Daoy (cell line): ENCODE measurements at places on chromosomes 7 and 10. TPM values are rescaled to one million over a fixed set of nuclear protein-coding genes. Genes with fewer than 3 reads are reported as not detected.

- DNase-seq, result no peak
Measured at GRCh38 chr7:20358762-20359282, 28.1 kb downstream of the ITGB8 start.

DNA sequence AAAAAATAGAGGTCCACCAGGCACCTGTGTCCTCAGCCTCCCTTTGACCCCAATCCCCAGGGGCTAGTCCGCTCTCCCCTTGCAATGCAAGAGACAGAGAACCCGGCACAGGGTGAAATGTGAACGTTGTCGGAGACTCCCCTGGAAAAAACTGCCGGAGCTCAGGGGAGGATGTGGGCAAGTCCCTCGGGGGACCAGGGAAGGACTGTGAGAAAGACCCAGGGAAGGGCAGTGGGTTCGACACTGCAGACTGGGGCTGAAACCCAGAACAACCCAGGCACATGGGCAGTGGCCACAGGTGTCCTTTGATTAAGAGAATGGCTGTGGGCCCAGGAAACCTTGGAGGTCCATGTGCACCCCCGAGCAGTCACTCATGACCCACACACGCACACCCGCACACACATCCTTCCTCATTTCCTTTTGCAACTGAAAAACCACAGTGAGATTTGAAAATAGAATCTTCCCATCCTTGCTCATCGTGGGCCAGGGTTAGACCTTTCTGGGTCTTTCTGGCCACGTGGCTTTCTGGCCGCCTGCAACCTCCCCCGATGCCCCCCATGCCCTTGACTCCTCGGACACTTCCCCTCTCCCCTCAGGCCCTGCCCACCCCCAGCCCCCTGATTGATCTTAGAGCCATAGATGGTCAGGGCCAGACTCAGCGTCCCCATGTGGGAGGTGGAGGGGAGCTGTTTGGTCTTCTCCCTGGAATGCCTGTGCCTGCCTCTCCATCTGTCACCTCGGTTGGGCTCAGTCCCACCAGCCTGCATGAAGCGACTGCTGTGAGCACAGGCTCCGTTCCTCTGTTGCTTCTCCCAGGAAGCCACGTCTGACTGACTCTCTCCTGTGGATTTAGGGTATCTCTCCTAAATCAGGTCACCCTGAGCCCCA is 7.9 kb downstream of the LAT2 start:
- no peak for DNase-seq

DNA sequence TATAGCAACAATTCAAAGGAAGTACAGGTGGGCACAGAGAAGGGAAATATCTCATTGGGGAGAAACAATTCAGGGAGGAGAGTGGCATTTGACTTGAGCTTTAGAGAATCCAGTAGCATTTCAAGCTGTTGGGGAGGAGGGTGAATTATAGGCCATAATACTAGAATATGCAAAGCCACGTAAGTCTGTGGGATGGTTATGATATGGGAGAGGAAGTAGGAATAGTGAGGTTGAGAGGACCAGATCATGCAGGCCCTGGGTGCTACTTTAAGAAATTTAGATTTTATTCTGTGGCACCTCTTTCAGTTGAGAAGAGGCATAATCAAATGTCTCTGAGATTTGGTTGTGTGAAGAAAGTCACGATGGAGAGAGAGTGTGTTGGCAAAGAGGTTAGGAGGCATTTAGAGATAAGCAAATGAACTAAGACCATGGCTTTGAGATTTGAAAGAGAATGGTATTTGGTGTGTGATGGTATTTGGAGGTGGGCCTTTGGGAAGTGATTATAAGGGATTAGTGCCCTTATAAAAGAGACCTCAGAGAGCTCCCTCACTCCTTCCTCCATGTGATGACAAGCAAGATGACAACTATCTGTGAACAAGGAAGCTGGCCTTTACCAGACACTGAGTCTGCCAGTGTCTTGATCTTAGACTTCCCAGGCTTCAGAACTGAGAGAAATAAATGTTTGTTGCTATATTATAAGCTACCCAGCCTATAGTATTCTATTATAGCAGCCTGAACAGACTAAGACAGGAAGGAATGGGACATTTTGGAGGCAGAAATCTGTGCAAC is 15.1 kb downstream of the ADD3 start:
- no peak for DNase-seq

DNA sequence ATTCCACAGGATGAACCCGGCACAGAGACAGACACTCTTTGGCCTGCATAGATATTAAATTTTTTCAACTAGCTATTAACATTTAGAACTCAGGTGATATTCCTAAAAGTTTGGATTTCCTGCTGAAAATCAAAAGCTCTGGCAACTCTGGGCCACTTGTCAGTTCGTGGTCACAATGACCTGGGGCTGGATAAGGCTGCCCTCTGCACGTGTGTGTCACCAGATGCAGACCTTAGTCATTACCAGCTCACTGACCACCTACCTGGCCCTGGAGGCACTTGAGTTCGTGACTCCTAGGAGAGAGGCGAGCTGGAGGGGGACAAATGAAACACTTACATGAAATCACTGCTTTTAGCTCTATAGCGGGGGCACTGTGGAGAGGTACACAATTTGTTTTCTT is 126.5 kb downstream of the HIPK2 start:
- peak; percentile 24 for DNase-seq

GRCh38 chr7:128112781-128113221 is 81.6 kb upstream of the LRRC4 start:
- DNase-seq, result no peak

DNA sequence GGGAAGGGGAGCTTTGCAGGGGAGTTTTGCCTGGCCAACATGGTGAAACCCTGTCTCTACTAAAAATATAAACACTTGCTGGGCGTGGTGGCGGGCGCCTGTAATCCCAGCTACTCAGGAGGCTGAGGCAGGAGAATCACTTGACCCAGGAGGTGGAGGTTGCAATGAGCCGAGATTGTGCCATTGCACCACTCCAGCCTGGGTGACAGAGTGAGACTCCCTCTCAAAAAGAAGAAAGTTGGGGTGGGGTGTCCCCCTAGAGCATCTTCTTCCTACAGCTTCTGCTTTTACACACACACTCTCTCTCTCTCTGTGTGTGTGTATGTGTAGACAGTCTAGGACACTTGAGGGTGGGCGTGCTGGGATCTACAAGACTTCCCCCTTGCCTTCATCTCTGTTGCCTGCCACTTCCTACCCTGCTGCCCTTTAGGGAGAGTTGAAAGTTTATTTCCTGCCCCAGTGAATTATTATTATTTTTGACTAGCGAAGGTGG is 21.7 kb downstream of the PLAU start:
- DNase-seq, result no peak

DNA sequence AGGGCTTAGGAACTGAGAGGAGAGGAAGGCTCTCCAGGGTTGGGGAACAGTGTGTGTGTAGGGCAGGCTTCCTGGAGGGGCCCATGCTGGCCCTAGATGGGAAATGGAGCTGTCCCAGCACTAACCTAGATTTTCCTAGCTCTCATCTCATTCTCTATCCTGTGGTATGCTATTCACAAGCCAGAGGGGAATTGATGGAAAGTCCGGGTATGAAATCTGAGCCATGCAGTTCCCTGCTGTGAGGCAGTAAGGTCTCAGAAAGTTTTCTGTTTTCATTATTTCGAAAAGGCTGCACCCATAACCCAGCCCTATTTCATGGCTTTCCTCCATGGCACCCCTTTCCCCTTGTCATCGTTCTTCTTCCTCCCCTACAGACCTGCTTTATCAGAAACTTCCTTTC is 220.3 kb downstream of the RPS24 start:
- no peak for DNase-seq

- peak; percentile 45 for DNase-seq
Measured at GRCh38 chr7:909358-910329, 33.3 kb downstream of the GET4 start.

DNA sequence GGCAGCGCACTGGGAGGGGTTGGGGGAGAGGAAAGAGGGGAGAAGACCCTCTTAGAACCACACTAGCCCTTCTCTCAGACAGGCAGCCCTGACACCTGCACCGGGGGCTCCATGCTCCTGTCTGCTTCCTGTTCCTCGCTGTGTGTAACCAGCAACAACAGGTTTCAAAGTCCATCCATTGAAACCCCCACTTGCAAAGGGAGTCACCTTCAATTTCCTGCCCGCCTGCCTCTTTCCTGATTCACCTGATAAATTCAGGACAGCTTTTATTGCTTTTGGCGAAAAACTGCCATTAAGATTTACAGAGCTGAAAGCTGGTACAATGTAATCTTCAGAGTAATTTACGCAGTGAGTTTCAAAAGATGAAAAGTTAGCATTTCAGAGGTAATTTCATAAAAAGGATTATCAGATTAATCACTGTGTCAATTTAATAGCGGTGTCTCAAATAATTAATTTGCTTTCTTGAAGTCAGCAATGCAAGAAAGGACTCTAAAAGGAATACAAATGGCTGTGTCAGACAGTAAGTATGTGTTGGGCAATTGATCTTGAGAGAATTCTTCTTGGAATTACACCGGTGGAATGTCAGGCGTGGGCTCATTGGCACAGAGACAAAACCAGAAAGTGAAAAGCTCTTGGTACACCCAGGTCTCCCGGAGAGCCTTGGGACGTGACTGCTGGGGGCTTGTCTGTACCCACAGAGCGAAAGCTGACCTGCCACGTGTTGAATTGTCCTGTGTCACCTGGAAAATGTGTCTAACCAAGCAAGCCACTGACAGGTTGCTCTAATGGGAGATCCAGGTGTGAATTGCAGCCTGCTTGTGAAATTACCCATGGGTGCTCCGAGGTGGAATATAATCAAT is 60.7 kb downstream of the TMEM209 start:
- DNase-seq, result peak; percentile 36

DNA sequence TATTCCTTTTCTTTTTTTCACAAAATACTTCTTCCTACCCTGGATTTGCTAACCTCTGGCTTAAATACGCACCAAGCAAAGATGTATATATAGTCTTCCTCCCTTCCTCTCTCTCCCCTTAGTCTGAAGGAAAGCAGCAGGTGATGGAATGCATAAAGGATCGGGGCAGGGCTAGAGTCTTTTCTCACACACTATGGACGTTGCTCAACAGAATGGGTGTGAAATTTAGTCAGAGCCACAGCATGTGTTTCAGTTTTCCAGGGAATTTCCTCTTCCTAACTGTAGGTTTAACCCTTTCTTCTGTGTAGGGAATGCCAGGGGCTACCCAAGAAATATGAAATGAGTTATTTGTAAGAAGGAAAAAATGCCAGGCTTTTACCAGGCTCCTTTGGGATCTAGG is 71.4 kb upstream of the NFKB2 start:
- DNase-seq, result no peak

DNA sequence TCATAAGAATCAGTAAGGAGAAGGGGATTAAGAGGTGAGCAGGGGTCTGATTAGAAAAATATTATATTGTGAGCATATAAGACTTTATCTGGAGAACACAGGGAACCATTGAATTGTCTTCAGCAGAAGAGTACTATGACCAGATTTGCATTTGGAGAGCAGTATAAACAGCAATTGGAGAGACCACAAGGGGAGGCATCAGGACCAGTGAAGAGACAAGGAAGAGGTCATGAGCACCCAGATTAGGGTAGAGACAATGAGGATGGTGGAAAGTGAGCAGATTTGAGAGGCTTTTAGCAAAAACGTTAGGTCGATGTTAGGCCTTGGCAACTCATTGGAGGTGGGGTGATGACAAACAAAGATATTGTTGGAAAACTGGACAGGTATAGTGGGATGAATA is 13.0 kb upstream of the SMIM30 start:
- DNase-seq, result no peak

- no peak for DNase-seq
Measured at GRCh38 chr7:67696878-67697277, 700.2 kb downstream of the TYW1 start.

DNA sequence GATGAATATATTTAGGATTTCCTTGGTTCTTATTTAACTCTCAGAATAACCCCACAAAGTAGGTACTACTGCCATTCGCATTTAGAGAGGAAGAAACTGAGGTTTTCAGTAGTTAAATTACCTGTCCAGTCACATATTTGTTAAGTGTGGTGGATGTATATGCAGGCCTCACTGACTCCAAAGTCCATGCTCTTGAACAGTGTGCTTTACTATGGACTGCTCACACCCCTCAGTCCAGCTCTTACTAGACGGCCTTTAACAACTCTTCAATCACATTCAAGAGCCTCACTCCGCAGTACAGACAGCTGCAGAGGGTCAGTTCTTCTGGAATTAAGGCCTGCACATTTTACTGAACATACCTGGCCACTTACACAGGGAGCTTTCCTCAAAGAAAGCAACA is 36.2 kb downstream of the ZNF248 start:
- DNase-seq, result no peak

- no peak for DNase-seq
Measured at GRCh38 chr10:59580026-59580863, 129.4 kb downstream of the SLC16A9 start.

DNA sequence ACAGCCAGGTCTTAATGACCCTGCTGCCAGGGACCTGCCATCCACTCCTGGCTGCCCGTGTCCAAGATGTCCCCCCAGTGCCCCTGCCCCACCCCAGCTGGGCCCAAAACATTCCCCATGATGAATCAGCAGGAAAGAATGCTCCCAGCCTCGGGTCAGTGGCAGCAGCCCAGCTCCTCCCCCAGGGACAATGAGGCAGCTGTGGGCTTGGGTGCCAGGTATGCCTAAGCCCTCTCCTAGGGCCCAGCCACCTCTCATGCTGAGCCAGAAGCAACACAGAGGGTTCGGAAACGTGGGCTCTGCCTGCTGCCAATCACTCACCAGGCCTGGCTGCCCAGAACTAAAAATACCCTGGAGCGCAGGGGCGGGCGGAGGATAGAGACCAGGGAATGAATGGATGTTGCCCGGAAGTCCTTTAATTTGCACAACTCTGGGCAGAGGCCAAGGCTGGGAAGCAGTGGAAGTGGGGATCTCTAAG is 1.5 kb upstream of the LOXL4 start:
- peak; percentile 88 for DNase-seq

GRCh38 chr7:22351878-22352277 is 5.1 kb downstream of the RAPGEF5 start:
- DNase-seq, result peak; percentile 33

GRCh38 chr10:96513305-96513697 is 425 bp downstream of the TLL2 start:
- DNase-seq, result no peak

- no peak for DNase-seq
Measured at GRCh38 chr7:150461520-150461919, 11.1 kb downstream of the GIMAP8 start.

DNA sequence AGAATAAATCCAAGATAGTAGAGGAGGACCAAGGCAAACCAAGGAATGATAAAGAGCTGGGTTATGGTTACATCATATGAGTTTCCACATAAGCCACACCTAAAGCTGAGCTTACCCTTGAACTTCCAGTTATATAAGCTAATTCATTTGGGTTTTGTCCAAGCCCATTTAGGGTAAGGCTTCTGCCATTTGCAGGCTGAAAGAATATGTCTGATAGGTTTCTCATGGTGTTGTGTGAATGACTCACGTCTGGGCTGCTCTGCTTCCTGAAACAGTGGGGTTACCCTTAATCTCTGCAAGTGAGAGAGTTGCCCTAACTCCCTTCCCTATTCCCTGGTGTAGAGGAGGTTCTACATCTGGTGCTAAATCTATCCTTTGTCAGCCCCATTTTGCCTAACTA is 60.8 kb downstream of the PTTG1IP2 start:
- DNase-seq, result peak; percentile 68

Gene FERD3L
- total RNA-seq, result not detected in 2 replicates

Gene NUTM2B
- total RNA-seq, result 0.11 TPM in 1 of 2 replicates, not detected in the other

Gene UBTD1
- total RNA-seq, result 8.2 and 8.3 TPM in 2 replicates

Gene OR2A1
- 0.17 TPM in 1 of 2 replicates, not detected in the other for total RNA-seq

Gene WDR86
- total RNA-seq, result 0.06 and 0.48 TPM in 2 replicates

Gene TMEM270
- total RNA-seq, result 0.69 and 1.5 TPM in 2 replicates

Gene HOXA13
- total RNA-seq, result 0.86 and 1.3 TPM in 2 replicates

Gene TRIM50
- not detected in 2 replicates for total RNA-seq

Gene AKR1C1
- total RNA-seq, result 0.40 and 0.51 TPM in 2 replicates

Gene SPDYE2B
- not detected in 2 replicates for total RNA-seq

Gene CACNA2D1
- total RNA-seq, result 4.3 and 5.4 TPM in 2 replicates

Gene CPVL
- 35.4 and 40.5 TPM in 2 replicates for total RNA-seq

Gene SEMA4G
- total RNA-seq, result 0.57 and 0.69 TPM in 2 replicates

Gene DGKI
- total RNA-seq, result 26.1 and 29.9 TPM in 2 replicates

Gene ITIH5
- 0.06 TPM in 1 of 2 replicates, not detected in the other for total RNA-seq
